ENCODE measurements at places on chromosomes 7 and 10.

GRCh38 chr10:121493521-121493920 lies 104.7 kb downstream of the FGFR2 start:
- DNase-seq: no peak

GRCh38 chr10:74104996-74105395 lies 45.6 kb downstream of the AP3M1 start:
- DNase-seq: no peak

DNA sequence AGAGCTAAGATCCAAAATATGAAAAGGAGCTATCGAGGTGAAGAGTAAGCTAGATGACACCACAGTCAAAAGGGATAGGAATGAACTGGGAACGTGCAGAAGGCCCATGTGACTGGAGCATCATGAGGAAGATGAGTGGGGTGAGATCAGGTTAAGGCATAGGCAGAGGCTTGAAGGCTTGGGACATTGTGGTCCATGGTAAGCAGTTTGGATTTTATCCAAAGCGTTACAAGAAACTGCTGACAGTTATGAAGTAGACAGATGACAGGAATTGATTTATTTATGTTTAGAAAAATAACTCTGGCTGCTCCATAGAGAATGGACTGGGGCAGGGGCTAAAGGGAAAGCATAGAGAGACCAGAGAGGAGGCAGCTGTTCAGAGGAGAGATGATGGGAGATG lies 18.1 kb upstream of the PANK1 start:
- DNase-seq: no peak

DNA sequence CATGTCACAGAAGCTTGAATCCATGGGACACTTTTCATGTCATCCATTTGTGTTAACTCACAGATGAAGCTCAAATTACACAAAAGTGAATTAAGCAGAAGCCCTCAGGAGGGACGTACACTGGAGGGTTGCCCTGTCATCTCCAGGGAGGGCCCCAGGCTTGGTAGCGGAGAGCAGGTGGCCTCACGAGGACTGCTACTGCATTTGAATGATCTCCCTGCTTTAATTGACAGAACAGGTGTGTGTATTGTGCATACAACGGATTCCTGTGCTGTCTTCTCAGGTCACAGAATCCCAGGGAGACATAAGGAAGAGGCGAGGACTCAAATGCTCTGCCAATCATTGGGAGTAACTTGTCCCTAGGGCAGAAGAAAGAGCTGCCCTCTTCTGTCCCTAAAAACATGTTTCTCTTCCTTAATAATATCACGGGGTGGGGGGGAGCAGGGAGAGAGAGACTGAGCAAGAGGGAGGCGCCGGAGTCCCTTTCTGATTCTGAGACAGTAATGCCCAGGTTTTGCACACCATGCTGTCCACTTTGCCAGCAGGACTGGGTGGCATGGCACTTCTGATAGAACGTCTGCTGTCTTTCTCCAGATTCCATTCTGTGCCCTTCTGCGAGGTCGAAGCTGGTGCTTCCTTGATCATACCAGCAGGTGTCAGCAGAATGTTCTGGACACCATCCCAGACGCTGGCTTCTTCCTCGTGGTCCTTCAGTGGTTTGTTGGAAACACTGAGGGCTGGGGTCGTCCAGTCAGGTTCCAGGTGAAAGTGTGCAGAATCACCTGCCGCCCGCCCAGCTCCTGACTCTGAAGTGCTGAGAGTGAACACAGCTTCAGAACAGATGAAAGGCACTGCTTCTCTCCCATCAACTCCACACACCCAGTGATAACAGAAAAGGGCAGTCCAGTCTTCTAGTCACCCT lies 26.2 kb upstream of the RASGEF1A start:
- DNase-seq: peak; percentile 72

DNA sequence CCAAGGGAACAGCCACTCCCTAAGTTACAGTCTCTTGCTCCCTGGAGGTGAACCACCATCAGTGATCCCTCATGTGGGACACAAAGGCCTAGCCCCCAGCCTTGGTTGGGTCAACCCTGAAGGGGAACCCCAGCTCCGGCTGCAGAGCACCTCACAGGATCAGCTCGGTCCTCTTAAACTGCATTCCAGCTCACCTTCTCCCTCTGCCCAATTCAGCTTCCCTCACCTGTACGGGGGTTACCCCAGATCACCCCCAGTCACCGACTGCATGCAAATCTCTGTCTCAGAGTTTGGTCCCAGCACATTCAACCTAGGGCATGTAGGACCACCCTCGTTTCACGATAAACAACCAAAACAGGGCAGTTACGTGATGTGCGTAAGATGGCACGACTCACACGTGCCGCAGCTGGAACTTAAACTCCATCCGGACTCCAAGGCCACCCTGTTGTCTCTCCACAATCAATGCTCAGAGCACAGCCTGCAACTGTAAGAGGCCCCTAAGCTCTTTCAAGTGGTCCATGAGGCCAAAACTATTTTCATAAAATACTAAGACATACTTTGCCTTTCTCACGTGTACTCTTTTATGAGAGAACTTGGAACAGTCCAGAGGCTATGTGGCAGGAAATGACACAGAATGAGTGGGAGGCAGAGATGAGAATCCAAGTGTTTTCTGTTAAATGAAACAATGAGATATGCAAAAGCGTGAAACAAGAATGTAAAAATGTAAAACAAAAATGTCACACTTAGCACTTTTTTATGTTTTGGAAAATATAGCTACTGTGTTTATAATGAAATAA lies 285.2 kb downstream of the PTPRN2 start:
- DNase-seq: no peak

GRCh38 chr10:30190577-30191552 lies 131.5 kb upstream of the JCAD start:
- DNase-seq: no peak

GRCh38 chr7:77235276-77235675 lies 35.7 kb upstream of the FGL2 start:
- DNase-seq: no peak

GRCh38 chr10:22676435-22676834 lies 37.9 kb downstream of the PIP4K2A start:
- no peak for DNase-seq

GRCh38 chr7:1692515-1693418 lies 22.7 kb downstream of the ELFN1 start:
- DNase-seq: no peak

- DNase-seq: no peak
Measured at GRCh38 chr10:29648114-29648982, 13.6 kb upstream of the SVIL start.

GRCh38 chr10:75477680-75478079 lies 46.3 kb downstream of the LRMDA start:
- peak; percentile 17 for DNase-seq

- no peak for DNase-seq
Measured at GRCh38 chr10:88289342-88289741, 293.8 kb downstream of the RNLS start.

- DNase-seq: no peak
Measured at GRCh38 chr7:7642081-7642480, 1.5 kb downstream of the UMAD1 start.

DNA sequence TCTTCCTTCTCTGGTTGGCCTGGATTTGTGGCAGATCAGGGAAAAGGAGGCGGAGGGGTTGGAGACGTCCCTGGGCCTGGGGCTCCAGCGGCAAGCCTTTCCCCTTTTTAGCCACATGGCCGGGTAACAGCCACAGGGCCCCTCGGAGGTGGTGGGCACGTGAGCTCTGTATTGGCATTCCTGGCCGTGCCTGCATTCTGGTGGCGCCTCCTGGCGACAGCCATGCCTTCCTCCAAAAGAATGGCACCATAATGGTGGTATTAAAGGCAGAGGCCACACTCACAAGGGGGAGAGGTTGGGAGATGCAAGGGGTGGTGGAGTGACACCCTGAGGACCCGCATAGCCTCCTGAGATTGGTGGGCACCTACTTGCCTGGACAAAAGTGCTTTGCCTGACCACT lies 3.0 kb upstream of the AQP1 start:
- DNase-seq: no peak

DNA sequence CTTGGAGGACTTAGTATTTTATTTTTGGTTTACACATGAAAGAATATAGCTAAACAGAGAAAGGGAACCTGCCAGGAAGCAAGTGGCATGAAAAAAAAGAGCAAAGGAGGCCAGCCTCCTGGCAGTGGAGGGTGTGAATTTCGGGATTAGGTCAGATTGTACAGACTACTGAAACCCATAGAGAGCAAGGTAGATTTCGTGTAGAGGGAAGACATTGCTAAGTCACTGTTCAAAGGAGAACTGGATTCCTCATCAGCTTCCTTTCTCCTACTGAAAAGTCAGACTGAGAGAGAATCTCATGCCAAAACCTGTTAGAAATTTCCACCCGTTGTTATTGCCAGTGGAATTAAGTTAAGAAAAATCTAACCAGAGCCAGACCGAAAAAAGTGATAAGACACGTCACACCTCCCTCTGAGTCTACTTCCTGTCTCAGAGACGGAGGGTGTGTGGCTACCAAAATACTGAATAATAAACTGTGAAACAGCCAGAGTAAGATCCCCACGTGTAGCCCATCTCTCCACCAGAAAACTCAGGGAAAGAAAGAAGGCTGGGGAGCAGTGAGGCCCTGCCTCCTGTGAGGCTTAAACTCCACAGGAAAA lies 118.8 kb downstream of the SKIDA1 start:
- no peak for DNase-seq

DNA sequence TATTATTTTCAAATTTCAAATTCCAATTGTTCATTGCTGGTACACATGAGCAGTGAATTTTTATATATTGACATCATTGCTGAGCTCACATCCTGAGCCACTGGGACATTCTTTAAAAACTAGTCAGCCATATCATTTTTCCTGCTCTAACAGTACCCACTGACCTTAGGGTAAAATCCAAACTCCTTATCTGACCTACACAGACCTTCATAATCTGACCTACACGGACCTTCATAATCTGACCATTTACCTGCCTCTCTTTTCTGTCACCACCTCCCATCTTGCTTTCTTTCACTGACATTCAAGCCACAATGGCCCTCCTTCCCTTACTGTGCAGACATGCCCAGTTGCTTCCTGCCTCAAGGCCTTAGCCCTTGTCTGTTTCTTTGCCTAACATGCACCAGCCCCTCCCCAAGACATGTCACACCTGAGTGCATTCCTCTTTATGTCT lies 16.1 kb upstream of the CUZD1 start:
- no peak for DNase-seq

DNA sequence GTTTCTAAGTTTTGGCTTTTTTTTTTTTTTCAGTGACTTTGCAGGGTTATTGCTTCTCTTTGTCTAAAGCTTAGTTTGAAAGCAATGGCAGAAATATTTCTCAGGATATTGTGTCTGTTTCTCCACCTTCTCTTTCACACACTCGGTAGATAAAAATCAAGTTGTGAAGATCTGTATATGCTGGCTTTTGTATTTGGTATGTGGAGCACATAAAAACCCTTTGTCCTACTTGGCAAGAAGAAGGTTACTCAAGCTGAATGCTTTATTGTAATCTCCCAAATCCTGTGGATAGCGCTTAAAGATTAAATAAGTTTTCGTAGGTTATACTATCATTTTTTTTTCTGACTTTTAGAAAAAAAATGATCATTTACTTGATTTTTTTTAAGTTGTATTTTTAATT lies 172.4 kb downstream of the CDCA7L start:
- peak; percentile 47 for DNase-seq

DNA sequence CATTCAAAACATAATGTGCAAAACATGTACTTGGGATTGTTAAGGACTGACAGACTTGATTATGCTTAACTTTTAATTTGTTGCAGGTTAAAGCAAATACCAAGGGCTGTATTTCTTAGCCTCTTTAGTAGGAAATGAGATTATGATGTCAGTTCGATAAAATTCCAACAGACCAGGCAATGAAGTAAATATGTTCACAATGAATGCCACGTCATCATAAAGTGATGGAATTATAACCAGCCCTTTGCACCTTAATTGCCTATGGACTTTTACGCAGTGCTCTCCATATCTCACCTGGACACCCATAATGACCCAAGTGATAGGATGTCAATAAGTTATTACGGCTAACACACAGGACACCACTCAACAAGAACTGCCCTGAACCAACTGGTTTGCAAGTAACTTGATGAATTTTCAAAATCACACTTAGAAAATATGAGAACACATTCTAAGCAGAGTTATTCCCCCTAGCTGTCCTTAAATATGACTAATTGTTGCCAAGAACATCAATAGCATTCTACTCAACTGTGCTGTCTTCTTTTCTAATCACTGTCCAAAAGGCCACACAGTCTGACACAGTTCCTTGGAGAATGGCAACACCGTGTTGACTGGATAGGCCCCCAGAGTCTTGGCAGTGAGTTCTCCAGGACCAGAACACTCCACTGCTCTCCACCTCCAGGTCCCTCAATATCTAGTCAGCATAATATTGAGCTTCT lies 115.0 kb downstream of the CHCHD3 start:
- DNase-seq: no peak

DNA sequence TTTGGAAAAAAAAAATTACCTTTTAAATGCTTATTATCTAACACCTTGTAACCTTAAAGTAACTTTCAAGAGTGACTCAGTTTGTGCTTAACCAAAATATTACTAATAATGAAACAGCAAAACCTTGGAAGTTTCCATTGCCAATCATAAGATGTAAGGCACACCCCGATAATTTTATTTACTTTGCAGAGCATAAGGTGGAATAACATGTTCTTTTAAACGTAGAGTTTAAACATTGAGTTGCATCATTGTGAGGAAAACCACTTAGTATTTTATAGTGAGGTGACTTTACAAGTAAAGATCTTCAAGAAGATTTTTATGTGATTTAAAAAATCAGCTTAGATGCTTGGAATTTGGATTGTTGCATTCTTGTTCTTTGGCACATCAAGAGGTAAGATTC lies at the start of gene PNLIPRP3:
Gene PNLIPRP3, plus strand, starts transcription at position 177 of the 400 bp plus-strand sequence. Its CDS starts 166 bp downstream, at position 343.
- no peak for DNase-seq

DNA sequence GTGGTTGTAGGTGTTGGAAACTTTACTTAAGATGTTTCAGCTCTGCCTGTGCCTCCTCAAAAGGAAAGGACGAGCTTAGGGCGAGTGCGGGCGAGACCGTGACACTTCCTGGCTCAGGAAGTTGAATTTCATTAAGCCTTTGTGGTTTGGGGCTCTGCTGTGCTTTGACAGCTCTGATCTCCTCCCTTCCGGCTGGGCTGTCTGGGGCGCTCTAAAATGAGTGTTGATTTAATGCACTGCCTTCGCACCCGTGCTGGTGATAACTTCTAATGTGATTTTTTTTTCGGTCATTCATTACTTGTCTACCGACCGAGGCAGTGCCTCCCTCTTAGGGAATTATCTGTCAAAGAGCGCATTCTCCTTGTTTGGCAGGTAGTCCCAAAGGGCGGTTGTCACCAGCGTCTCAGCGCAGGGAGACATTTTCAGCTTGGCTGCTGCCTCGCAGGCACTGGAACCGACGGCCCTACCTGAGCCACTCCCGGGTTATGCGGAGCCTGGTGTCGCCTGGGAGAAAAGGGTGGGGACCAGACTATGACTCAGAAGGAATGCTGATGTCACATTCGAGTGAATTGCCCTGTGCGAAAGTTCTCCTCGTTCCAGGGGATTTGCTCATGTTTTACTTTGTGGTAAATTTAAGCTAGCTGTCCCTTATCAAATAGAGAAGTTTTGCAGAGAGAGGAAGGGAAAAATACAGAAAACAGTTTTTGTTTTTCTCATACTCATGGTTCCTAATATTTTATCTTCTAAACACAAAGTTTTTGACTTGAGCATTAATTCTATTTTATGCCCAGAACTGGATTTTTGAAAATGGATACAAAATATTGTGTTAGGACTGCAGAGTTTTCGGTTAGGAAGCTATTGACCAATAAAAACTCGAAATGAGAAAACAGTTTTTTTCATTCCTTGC lies 920 bp downstream of the TES start:
- peak; percentile 79 for DNase-seq

All from retina (tissue), 1 donor.